ENCODE measurements at places on chromosomes 2 and 18. TPM values are rescaled to one million over a fixed set of nuclear protein-coding genes. Genes with fewer than 3 reads are reported as not detected.

ACOXL gene
- 1.4 TPM for total RNA-seq

NXPH2 gene
- not detected for total RNA-seq

PLGLB1 gene
- total RNA-seq = 2.1 TPM

RAD51AP2 gene
- not detected for total RNA-seq

REG3A gene
- total RNA-seq = not detected

INHBB gene
- not detected for total RNA-seq

KHK gene
- 12.3 TPM for total RNA-seq

COL5A2 gene
- total RNA-seq = 0.23 TPM

TCF23 gene
- total RNA-seq = not detected

GPR45 gene
- total RNA-seq = not detected

HOXD8 gene
- total RNA-seq = not detected

RIT2 gene
- not detected for total RNA-seq

GRCh38 chr18:42137693-42138375 is 182.8 kb downstream of the PIK3C3 start:
- DNase-seq = no peak

- DNase-seq = no peak
These were observed 18.6 kb downstream of the SLC16A14 start for GRCh38 chr2:230050136-230050535.

DNA sequence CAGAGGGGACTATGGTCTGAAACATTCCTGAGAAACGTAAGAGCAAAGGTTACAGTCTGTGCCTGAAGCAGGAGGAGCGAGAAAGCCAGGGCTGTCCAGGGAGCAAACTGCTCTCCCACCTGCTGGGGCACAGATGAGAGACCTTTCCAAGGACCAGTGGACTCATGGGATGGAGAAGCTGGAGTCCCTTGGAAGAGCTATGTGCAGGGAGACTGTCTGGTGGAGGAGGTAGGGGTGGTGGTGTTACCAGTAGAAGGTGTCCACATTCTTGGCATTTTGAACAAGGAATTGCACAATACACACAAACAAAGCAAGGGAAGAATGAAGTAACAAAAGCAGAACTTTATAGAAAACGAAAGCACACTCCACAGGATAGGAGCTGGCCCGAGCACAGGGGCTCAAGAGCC is 97.9 kb upstream of the CYRIA start:
- DNase-seq = no peak

DNA sequence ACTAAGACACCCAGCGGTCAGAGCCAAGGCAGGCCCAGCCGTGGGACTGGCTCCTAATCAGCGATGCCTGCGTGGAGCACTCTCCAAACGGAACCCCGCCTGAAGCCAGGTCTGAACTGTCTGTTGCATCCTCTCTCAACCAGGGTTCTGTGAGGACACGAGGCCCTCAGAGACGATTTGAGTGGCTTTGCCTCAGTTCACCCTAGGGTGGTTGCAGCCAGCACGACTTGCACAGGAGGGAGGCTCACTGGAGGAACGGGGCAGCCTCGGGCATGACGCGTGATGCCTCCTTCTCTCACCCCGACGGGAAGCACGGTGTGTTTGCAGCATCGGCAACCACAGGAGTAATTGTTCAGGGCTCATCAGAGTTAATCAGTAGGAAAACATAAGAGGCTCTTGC is 336.4 kb downstream of the EIPR1 start:
- DNase-seq = no peak

DNA sequence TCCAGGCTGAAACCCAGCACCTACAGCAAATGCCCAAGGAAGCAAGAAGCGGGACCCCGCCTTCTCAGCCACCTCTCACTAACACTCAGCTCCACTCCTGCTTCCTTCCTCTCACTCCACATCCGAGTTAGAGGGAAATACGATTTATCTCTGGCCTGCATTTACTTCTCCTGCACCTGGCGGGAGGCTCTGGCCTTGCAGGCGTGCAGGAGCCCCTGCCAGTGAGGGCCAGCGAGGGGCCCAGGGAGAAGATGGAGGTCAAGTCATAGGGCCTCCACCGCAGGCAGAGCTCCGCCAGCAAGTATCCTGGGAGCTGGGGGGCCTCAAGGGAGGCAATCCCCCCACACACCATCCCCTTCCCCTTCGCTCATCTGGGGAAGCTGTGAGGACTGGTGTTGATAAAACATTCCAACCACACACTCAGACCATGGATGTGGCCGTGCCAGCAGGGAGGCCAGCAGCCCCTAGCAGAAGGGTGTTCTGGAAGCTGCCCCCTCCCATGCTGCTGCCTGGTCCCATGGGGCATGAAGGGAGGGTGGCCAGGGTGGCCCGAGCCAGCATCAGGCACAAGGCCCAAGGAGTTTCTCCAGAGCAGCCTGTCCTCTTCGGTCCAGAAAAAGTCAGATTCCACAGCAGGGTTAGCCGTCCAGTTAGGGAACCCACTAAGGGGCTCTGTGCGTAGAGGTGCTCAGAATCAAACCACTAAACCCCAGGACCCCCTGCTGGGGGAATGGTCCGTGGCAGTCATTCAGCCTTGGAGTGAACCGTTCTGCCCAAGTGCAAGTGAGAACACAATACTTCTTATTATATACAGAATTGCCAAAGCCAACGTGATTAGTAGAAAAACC is 91.2 kb downstream of the HDAC4 start:
- no peak for DNase-seq

GRCh38 chr2:215171151-215171550 is 32.7 kb upstream of the ABCA12 start:
- DNase-seq = no peak

- no peak for DNase-seq
These were observed 879.9 kb upstream of the CDH2 start for GRCh38 chr18:29056800-29057199.

DNA sequence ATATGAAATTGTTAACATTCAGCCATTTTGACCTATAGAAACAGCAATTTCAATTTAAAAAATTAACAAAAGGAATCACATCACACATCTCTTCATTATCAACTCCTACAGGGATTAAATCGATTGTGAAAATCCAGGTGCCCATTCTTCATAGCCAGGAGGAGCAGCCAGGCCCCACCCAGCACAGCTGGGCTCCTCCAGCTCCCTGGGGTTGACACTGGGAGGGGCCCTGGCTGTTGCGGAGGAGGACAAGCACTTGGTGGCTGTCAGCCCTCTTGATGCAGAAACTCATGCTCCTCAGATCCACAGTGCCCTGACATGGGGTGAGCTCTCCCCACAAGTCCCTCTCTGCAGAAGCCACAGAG is 99.8 kb downstream of the FAM210A start:
- DNase-seq = no peak

DNA sequence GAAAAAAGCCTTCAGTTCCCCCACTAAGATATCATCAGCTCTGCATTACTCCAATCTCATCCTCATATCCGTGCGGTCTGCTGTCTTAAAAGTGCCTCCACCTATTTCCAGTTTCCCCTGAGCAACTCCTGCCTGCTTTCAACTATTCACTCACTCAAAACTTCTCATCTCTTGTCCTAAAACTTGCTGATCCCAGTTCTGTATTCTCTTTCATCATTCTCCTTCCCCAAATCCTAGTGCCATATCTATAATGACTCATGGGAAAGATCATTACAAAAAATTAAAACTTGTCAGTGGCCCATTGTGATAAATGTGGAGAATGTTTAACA is 20.0 kb downstream of the ACVR1 start:
- DNase-seq = no peak

DNA sequence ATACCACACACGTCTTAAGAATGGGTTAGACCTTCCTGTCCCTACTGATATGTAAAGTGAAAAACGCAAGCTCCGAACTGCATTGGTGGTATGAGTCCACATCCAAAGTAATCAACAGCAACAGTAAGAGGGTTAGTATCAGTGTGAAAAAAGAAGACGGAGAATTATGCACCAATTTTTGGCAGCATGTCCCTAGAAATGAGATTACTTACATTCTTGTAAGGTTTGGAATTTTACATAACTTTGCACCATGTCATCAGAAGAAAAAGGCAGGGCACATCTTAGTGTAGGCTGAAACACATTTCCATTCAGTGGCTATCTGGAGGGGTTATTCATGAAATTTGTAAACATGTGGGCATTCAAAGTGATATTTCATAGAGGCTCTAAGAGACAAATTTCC is 88.2 kb downstream of the LONRF2 start:
- DNase-seq = no peak

DNA sequence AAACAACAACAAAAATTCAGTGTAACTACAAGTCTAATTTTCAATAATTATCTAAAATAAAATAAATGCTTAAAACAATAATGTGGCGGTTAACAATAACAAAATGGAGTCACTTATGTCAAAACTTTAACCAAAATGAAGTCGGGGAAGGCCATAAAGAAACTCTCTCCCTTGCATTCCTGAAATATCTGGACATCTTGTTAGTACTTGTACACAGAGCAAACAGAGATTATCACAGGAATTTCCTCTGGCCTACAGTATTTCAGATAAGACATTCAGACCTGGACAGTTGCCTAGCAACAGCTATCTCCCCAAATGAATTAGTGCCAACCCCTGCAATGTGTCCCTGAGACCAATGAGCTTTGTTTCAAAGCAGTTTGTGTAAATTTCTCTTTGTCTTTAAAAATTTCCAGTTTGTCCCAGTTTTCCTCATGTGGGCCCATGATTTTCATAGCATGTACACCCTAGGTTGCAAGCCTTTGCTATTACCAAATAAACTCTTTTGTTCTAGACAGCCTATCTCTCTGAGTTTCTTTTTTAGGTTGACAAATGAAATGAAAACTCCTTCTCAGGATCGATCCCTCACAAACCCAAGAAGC is 68.6 kb downstream of the EXOC6B start:
- no peak for DNase-seq

GRCh38 chr2:179068991-179069643 is 19.2 kb upstream of the CCDC141 start:
- no peak for DNase-seq

DNA sequence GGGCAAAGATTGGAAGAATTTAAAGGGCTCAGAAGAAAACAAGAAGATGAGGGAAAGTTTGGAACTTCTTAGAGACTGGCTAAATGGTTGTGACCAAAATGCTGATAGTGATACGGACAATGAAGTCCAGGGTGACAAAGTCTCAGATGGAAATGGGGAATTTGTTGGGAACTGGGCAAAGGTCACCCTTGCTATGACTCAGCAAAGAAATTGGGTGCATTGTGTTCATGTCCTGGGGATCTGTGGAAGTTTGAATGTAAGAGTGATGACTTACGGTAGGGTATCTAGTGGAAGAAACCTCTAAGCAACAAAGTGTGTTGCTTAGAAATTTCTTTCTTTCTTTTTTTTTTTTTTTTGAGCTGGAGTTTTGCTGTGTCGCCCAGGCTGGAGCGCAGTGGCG is 6.0 kb upstream of the IL1A start:
- no peak for DNase-seq

GRCh38 chr2:164069540-164069939 is 333.7 kb upstream of the FIGN start:
- DNase-seq = no peak

GRCh38 chr2:11974573-11974972 is 228.1 kb downstream of the LPIN1 start:
- no peak for DNase-seq

Measured in activated T-helper 2 cell treated with anti-CD3 and anti-CD28 coated beads, Interferon-gamma antibody, Interleukin-2, Interleukin-4, amounts not matched to agents 10 μg/mL and 5 μg/mL and 100 μg/mL, durations not matched to agents 14 hours and 24 hours and 36 hours (primary cell).